ENCODE measurements at places on chromosomes 3 and 15.
A peak's percentile ranks its signal among the peaks of the same experiment; 100 is the strongest.

GRCh38 chr3:176872771-176873209, 324.5 kb downstream of the TBL1XR1 start:
- peak; percentile 74 for DNase-seq
- no peaks in the 10 kb centered on the region for H3K4me1 ChIP-seq

DNA sequence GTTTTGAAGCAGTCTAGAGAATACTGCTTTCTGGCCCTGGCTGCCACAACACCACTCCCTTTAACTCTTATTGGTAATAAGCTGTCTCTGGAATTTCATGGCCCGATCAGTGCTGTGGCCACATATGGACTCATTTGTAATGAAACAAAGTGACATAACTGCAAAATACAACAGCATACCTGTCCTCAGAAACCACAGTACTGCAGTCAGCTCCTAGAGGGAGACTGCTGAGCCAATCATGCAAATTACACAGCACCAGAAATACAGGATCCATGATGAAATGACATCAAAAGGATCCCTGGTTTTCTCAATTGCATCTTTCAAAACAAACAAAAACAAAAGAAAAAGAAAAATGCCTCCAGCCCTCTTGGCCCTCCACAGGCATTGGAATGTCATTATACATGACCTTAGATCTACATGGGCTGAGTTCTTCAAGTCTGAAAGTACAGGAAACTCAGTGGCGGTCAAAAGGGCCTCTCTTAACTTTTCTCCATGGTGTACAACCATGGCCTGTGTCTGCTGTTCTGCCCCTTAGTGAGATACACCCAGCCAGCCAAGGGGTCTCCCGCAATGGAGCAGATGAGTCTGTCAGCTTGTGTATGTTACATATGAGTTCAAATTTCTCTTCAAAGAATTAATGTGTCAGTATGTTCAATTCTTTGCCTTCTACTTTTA, 24.9 kb upstream of the KBTBD12 start:
- no peak overlapping the region for H3K4me3 ChIP-seq
- H3K4me1 ChIP-seq, result no peaks in the 10 kb centered on the region
- H3K27ac ChIP-seq, result peak overlapping the region; percentile 29
- no peak for DNase-seq
- H3K36me3 ChIP-seq, result no peaks in the 10 kb centered on the region
- no peaks in the 10 kb centered on the region for H3K27me3 ChIP-seq

DNA sequence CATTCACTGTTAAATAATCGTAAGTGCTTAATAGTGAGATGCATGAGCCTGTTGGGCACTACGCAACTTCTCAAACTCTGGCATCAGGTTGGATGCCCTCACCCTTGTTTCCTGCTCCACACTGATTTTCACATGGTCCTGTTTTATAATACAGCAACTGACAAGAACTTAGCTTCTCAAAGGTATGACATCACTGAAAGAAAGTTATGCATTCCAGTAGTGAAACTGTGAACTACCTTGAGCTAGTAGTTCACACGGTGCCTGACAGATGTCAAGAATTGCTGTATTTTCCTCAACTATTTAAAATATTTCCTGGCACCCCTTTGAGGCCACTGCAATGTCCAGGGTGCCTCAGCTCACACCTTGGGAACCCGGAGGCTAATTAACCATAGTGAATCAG, 327.5 kb downstream of the RORA start:
- no peak overlapping the region for H3K4me3 ChIP-seq
- no peaks in the 10 kb centered on the region for H3K27me3 ChIP-seq
- H3K36me3 ChIP-seq, result no peaks in the 10 kb centered on the region
- no peak overlapping the region for H3K27ac ChIP-seq
- peaks cover 9% of the 10 kb centered on the region for H3K4me1 ChIP-seq
- no peak for DNase-seq

- H3K27ac ChIP-seq, result no peak overlapping the region
- DNase-seq, result no peak
- H3K4me1 ChIP-seq, result no peaks in the 10 kb centered on the region
- no peak overlapping the region for H3K4me3 ChIP-seq
- no peaks in the 10 kb centered on the region for H3K27me3 ChIP-seq
Observed at GRCh38 chr3:77370413-77370812, 330.5 kb downstream of the ROBO2 start.

DNA sequence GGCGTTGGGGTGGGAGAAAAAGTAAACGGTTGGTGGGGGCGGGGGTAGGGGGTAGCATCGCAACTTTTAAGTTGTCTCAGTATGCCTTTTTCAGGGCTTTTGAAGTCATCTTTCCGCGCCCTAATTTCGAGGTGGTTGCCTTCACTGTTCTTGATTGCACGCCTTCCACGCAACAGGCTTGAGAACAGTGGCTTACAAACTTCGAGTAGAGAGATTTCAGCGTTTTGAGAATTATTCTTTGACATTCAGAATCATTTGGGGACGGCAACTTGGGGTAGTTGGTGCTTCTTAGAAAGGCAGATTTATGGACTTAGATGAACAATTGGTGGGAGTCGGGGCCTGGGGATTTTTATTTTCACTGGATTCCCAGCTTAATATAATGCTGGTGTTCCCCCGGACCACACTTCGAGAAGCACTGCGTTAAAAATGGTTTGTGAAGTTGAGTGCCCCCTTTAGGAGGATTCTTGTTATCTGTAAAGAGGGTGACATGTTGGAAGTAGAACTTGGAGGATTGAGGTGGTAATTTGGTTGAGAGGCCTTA, 880 bp downstream of the PPP4R2 start:
- peak overlapping the region; percentile 93 for H3K4me3 ChIP-seq
- H3K27ac ChIP-seq, result peak overlapping the region; percentile 94
- H3K36me3 ChIP-seq, result no peaks in the 10 kb centered on the region
- DNase-seq, result no peak
- peaks cover 4% of the 10 kb centered on the region for H3K4me1 ChIP-seq
- H3K27me3 ChIP-seq, result no peaks in the 10 kb centered on the region

- H3K4me1 ChIP-seq, result no peaks in the 10 kb centered on the region
- no peak overlapping the region for H3K4me3 ChIP-seq
- H3K27me3 ChIP-seq, result no peaks in the 10 kb centered on the region
- DNase-seq, result no peak
- no peak overlapping the region for H3K27ac ChIP-seq
- no peaks in the 10 kb centered on the region for H3K36me3 ChIP-seq
Observed at GRCh38 chr3:156413293-156413892, 141.5 kb downstream of the SSR3 start.

DNA sequence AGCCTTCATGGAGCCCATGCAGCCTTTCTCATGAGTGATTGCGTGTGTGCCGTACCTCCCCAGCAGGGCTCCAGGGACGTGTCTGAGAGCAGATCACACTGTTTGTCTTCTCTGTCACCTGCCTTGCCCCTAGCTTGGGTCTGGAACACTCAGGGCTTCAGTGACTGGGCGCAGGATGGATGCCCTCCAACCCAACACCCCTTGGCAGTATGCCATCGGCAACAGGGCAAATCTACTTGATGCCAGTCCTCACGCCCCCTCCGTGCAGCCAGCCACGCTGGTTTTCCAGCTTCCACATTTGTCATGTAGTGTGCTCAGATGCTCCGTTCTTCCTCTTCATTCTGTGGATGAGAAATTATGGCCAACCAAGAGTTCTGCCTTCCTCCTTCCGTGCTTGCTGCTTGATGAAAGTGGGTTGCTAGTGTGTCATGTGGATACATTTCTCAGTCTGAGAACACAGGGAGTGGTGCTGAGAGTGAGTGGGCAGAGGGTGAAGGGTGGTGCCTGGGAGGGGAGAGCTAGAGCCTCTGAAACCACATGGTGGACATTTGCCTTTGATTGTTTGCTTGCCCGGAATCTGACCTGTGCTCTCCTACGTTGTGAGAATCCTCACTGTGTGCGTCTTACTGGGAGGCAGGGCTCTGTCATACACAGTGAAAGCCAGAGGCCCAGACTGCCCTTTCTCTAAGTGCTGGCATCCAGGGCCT, 97.2 kb downstream of the FAM43A start:
- no peak overlapping the region for H3K4me3 ChIP-seq
- peaks cover 3% of the 10 kb centered on the region for H3K4me1 ChIP-seq
- no peaks in the 10 kb centered on the region for H3K36me3 ChIP-seq
- peak; percentile 38 for DNase-seq

GRCh38 chr15:65887565-65887964, 18.3 kb downstream of the RAB11A start:
- no peaks in the 10 kb centered on the region for H3K4me1 ChIP-seq
- H3K36me3 ChIP-seq, result peaks cover 10% of the 10 kb centered on the region
- H3K27me3 ChIP-seq, result no peaks in the 10 kb centered on the region
- no peak overlapping the region for H3K4me3 ChIP-seq
- DNase-seq, result no peak
- H3K27ac ChIP-seq, result no peak overlapping the region

GRCh38 chr3:27796365-27796875, 74.3 kb upstream of the EOMES start:
- no peak overlapping the region for H3K27ac ChIP-seq
- H3K4me3 ChIP-seq, result no peak overlapping the region
- no peaks in the 10 kb centered on the region for H3K27me3 ChIP-seq
- H3K36me3 ChIP-seq, result no peaks in the 10 kb centered on the region
- DNase-seq, result no peak

DNA sequence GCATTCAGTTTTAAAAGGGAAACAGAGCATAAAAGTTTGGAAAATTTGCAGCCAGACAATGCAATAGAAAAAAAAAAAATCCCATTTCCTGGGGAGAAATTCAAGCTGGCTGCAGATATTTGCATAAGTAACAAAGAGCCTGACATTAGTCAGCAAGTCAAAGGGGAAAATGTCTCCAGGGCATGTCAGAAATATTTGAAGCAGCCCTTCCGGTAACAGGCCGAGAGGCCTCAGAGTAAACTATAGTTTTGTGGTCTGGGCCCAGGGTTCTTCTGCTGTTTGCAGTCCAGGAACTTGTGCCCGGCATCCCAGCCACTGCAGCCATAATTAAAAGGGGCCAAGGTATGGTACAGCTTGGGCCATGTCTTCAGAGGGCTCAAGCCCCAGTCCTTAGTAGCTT, 411.6 kb upstream of the BCHE start:
- no peaks in the 10 kb centered on the region for H3K36me3 ChIP-seq
- DNase-seq, result no peak
- no peaks in the 10 kb centered on the region for H3K27me3 ChIP-seq
- no peak overlapping the region for H3K27ac ChIP-seq
- H3K4me1 ChIP-seq, result no peaks in the 10 kb centered on the region

- H3K27me3 ChIP-seq, result no peaks in the 10 kb centered on the region
- H3K4me1 ChIP-seq, result no peaks in the 10 kb centered on the region
- no peak overlapping the region for H3K4me3 ChIP-seq
- DNase-seq, result no peak
- no peaks in the 10 kb centered on the region for H3K36me3 ChIP-seq
Observed at GRCh38 chr3:31503456-31503855, 29.3 kb upstream of the STT3B start.

GRCh38 chr3:64747679-64748078, 59.9 kb upstream of the ADAMTS9 start:
- H3K4me3 ChIP-seq, result no peak overlapping the region
- H3K4me1 ChIP-seq, result no peaks in the 10 kb centered on the region
- H3K27me3 ChIP-seq, result no peaks in the 10 kb centered on the region
- no peak overlapping the region for H3K27ac ChIP-seq

- H3K27me3 ChIP-seq, result no peaks in the 10 kb centered on the region
- no peaks in the 10 kb centered on the region for H3K36me3 ChIP-seq
- DNase-seq, result no peak
- H3K4me3 ChIP-seq, result no peak overlapping the region
- H3K4me1 ChIP-seq, result no peaks in the 10 kb centered on the region
Observed at GRCh38 chr15:25771338-25771706, 91.8 kb downstream of the ATP10A start.

GRCh38 chr3:119585856-119586570, 6.7 kb downstream of the ADPRH start:
- H3K4me3 ChIP-seq, result no peak overlapping the region
- no peaks in the 10 kb centered on the region for H3K4me1 ChIP-seq
- no peaks in the 10 kb centered on the region for H3K27me3 ChIP-seq

GRCh38 chr15:47795864-47796263, 78.6 kb downstream of the SEMA6D start:
- no peak overlapping the region for H3K27ac ChIP-seq
- DNase-seq, result no peak
- H3K4me3 ChIP-seq, result no peak overlapping the region
- no peaks in the 10 kb centered on the region for H3K27me3 ChIP-seq
- no peaks in the 10 kb centered on the region for H3K36me3 ChIP-seq

DNA sequence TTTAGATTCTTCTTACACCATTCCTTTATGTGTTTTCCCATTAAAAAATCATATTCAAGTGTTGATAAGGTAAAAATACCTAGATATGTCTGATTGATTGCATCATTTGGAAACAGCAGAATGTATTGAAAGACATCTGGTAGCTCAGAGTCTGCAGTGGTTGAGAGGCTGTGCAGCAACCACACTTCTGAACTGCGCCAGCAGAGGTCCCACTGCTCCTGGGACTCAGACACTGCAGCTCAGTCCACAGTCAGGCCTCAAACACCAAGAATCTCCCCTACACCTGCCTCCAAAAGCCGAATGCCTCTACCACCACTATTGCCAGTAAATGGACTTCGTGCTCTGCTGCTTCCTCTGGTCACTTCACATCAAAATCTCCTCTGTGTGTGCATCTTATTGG, 176.9 kb upstream of the LMCD1 start:
- no peak overlapping the region for H3K27ac ChIP-seq
- DNase-seq, result no peak
- H3K4me1 ChIP-seq, result no peaks in the 10 kb centered on the region

DNA sequence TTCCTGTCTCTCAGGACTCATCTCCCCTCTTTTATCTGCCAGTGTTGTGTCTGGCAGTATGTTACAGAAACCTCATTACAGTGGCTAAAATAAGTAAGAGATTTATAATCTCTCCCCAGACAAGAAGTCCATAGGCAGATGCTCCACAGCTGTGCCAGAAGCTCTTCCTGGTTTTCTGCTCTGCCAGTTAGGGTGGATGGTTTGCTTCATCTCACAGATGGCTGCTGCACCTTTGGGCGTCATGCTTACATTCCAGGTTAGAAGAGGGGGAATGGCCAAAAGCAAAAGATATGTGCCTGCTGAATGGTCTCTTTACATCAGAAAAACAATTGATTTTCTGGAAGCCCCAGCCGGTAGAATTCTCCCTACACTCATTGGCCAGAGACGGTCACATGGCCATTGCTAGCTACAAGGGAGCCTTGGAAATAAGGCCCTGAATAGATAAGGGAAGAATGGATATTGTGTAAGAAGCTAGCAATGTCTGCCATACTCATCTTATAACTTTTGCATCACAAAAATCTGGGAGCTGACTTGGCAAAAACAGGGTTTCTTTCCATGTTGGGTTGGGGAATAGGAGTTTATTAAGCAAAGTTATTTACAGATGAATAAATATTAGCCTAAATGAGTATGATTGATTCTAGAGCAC, 91.1 kb downstream of the PDCD6IP start:
- no peaks in the 10 kb centered on the region for H3K27me3 ChIP-seq
- H3K27ac ChIP-seq, result no peak overlapping the region
- no peak overlapping the region for H3K4me3 ChIP-seq
- DNase-seq, result no peak
- no peaks in the 10 kb centered on the region for H3K36me3 ChIP-seq

DNA sequence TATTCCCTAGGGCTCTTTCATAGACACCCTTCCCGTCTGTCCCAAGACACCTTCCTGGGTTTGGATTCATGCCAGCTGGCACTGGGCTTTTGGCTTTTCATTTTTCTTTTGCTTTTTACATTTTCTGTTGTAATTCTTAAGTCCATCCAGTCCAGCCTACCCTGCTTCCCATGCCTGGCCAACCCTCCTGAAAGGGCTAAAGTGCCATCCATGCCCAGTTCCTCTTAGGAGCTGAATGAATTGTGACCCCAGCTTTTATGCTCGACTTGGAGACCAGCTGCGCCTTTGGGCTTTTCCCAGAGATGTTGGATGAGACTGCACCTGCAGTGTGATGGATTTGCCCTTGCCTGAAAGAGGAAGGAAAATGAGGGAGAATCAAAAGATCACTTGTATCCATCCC, 25.8 kb downstream of the LRRN1 start:
- no peak for DNase-seq
- H3K4me3 ChIP-seq, result no peak overlapping the region
- H3K27ac ChIP-seq, result no peak overlapping the region
- no peaks in the 10 kb centered on the region for H3K36me3 ChIP-seq
- H3K27me3 ChIP-seq, result no peaks in the 10 kb centered on the region
